ENCODE measurements at places on chromosomes 12 and 14.

DNA sequence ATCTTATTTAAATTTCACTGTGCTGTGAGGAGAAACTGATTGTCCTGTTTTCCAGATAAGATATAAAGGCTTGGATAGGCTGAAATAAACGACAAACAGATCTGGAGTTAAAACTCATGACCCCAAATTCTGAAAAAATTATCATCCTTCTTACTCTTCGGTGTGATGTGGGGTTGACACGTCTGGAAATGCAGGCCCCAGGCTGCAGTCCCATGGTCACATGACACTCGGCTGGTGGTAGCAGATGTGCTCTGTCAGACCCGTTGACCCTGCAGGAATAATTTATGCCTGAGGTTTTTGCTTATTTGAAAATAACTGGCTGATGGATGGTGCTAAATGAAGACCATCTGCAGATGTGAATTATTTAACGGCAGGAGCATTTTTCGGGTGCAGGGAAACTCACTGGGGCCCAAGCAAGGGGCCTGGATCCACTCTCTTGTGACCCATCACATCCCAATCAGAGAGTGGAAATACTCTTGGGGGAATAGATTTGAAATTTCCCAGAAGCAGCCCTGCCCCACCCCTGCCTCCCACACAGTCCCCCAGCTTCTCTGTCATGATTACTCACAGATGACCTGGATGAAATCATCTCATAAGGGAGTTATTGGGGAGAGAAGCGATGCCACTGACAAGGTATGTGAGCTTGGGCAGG lies 47.7 kb upstream of the CMKLR1 start:
- DNase-seq = no peak

GRCh38 chr12:67484791-67485480 lies 163.6 kb upstream of the DYRK2 start:
- no peak for DNase-seq

DNA sequence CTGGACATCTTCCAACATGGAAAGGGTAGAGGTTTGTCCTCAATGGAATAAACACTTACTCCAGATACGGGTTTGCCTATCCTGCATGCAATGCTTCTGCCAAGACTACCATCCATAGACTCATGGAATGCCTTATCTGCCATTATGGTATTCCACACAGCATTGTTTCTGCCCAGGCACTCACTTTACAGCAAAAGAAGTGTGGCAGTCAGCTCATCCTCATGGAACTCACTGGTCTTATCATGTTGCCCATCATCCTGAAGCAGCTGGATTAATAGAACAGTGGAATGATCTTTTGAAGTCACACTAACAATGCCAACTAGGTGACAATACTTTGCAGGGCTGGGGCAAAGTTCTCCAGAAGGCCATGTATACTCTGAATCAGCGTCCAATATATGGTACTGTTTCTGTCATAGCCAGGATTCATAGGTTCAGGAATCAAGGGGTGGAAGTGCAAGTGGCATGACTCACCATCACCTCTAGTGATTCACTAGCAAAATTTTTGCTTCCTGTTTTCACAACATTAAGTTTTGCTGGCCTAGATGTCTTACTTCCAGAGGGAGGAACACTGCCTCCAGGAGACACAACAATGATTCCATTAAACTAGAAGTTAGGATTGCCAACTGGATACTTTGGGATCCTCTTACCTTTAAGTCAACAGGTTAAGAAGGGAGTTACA lies 140.4 kb downstream of the SLC35F4 start:
- DNase-seq = peak; percentile 7

- peak; percentile 81 for DNase-seq
Observed at GRCh38 chr14:103334644-103335622, 896 bp downstream of the EIF5 start.

DNA sequence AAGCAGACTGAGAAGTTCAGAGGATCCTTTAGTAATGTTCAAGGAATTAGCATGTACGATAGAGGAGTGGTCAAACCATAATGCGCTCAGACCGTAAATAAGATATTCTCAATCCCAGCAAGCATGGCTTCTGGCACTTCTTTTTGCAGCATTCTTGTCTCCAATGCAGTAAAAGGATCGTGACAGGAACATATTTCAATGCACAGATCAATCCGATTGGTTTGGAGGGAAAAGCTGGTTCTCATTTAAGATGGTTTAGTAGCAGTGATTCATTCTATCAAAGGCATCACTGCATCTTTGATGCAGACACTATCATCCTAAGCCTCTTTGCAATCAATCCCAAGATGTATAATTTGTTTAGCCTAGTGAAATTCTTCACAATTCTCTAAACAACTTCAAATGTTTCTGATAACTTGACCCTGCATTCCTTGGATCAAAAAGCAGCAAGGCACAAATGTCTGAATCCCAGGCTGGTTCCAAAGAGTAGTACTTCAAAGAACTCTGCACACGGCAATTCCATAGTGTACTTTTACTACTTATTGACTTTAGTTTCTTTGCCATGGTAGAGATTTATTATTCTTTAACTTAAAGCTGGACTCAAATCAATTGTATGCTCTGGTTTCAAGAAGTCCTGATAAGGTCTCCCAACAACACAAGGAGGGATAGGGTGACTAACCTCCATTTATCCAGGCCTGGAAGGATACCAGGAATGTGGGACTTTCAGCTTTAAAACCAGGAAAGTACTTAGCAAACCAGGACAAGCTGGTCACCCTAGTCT lies 96.8 kb upstream of the MDM1 start:
- no peak for DNase-seq

- DNase-seq = no peak
Observed at GRCh38 chr14:46840944-46841720, 189.6 kb upstream of the RPL10L start.

- DNase-seq = no peak
Observed at GRCh38 chr12:21305661-21306060, 29.1 kb downstream of the SLCO1A2 start.

- no peak for DNase-seq
Observed at GRCh38 chr14:45267071-45267470, 14.1 kb upstream of the MIS18BP1 start.

- DNase-seq = no peak
Observed at GRCh38 chr14:28254768-28255167, 511.8 kb upstream of the FOXG1 start.

GRCh38 chr14:64038841-64039542 lies 186.2 kb downstream of the SYNE2 start:
- no peak for DNase-seq

DNA sequence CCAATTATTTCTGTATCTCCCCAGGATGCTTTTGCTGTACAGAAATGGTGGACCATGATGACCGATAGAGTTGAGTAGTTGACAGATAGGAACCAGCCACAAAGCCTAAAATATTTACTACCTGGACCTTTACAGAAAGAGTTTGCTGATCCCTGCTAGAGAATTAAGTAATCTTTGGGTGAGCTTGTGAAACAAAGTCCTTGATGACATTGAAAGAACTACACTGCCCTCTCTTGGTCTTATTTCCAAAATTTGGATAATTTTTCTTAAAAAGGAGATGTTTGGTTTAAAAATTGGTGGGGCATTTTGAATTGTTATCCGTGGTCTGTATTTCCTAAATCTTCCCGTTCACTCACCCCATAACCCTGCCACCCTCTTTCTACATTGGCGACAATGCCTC lies 13.7 kb upstream of the TCTN1 start:
- DNase-seq = no peak

DNA sequence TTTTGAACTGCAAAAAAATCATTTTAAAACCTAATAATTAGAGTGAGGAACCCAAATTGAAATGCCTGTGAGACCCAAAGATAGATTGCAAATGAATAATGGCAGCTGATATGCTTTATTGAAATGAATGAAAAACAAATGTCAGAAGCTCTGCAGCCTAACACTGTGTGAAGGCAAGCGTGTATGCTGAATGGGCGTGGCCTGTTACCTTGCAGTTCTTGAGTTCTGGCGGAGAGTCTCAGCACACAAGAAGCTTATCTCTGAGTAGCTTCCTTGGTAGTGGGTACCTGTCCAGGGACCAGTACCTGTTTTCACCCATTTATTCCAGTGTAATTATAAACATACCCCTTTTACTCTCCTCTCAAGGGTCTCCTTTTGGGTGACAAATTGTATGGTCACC lies 341.2 kb downstream of the NPAS3 start:
- DNase-seq = no peak

- DNase-seq = no peak
Observed at GRCh38 chr12:78431931-78432330, 432.6 kb upstream of the SYT1 start.

GRCh38 chr14:68948686-68949600 lies 30.2 kb downstream of the ACTN1 start:
- DNase-seq = no peak

DNA sequence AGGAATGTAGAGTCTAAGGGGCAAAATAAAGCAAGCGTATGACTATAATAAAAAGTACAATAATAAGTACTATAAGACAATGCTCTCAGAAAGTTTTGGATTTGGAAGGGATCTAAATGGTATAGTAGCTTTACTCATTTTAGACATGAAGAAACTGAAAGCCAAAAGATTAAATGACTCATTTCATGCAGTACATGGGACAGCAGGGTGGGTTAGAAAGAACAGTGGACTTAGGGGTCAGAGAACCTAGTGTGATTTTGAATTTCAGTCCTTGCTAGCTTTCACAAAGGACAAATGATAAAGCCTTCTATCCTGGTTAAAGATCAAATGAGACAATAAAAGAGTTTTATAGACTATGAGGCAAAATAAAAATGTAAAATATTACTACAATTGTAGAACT lies 6.8 kb upstream of the LEMD3 start:
- no peak for DNase-seq

DNA sequence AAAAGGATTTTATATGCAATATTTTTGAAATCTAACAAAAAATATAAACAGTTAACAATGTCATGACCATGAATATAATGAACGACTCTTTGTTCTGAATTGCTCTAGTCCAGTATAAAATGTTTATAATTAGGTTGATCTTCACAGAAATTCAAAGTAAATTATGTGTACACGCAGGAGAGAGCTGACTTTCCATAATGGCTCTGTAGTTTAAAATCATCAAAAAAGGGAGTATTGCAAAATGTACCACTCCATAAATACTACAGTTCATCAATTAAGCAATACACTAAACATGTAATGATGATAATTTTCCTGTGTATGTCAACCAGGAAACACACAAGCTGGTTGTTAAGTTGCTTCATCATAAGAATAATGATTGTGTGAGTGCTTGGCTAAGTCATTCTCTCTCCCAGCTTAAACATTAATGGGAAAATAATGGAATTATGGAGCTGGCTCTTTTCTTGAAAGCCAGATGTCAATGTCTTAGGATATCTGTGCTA lies 189.5 kb upstream of the PLEKHG7 start:
- DNase-seq = no peak

DNA sequence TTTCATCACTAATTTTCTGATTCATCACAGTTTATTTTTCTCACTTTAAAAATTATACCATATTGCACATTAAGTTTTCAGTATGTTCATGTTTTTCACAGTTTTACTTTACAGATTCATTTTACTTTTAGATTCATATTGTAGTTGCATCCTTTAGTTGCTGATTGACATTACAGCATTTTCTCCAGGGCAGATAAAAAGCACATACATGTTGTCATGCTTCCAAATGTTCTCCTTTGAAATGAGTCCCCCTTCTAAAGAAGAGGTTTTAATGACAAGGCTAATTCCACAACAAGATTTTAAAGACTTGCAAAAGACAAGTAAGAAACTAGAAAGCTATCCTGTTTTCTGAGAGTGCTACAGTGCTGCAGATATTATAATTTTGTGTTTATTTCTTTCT lies 72.1 kb upstream of the RASSF8 start:
- DNase-seq = no peak

DNA sequence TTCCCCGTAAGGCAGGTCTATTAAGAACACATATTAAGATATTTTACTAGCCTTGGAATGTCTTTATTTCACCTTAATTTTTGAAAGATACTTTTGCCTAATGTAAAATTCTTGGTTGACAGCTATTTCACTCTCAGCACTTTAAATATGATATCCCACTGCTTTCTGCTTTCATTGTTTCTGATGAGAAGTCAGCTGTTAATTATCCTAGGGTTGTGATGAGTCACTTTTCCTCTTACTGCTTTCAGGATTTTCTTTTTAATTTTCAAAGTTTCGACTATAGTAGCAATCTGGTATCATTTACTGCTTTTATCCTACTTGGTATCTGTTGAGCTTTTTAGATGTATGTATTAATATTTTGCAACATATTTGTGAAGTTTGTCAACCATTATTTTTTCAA lies 578.9 kb upstream of the ATP2B1 start:
- DNase-seq = no peak

Measured in MG63 (cell line).